ENCODE measurements at places on chromosomes 5 and 9.

GRCh38 chr5:149466457-149466972 is 84.7 kb downstream of the CSNK1A1 start:
- DNase-seq: no peak

DNA sequence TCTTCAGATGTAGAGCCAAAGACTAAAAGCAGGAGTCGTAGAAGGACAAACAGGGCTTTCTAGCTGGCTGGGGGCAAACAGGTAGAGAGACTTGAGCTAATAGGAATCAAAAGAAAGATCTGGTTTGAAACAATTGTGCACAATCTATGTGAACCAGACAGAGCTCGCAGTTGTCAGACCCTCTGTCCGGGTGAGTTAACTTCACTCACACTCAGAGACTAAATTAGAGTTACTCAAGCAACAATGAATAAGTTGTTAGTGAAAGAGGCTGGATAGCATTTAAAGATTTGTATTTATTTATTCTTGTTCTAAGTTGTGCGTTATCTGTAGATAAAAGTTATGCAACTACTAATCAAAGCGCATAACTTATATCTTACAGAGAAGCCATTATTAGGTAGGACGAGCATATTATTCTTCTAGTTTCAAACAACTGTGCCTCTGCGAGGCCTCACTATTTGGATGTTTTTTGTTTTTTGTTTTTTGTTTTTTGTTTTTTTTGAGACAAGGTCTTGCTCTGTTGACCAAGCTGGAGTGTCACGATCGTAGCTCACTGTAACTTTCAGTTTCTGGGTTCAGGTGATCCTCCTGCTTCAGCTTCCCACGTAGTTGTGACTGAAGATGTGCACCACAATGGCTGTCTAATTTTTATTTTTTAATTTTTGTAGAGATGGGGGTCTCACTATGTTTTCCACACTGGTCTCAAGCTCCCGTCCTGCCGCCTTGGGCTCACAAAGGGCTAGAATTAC is 13.2 kb upstream of the LNPEP start:
- no peak for DNase-seq

DNA sequence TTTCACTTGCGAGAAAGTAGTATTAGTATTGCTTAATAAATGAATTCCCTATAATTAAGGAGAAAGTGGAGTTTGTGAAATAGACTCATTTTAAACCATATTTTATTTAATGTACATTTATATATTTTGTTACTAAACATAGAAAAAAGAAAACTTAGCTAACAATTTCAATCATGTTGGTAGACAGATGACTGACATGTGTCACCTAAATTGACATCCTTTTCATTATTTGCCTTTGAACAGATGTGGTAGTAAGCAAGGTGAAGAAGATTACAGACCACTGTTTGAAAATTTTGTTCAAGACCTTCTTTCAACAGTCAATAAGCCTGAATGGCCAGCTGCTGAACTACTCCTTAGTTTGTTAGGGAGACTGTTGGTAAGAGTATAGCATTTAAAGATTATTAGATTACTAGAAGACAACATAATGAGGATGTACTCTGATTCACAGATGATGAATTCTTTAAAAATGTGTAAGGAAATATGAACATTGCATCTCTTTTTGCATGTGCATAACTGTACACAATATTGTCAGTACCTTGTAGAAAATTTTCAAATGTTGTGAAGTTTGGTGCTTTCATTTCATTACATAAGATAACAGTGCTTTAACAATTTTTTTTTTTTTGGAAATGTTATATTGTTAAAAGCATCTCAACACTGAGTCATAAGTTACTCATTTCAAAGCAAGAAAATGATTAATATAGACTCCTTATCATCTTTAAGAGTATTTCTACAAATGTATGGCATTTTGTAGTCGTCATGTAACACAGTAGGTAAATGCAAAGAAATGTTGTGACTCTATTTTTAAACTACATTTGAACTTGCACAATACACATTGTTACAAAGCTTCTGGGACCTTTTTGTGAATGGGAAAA is 139.5 kb downstream of the NIPBL start:
- DNase-seq: no peak

DNA sequence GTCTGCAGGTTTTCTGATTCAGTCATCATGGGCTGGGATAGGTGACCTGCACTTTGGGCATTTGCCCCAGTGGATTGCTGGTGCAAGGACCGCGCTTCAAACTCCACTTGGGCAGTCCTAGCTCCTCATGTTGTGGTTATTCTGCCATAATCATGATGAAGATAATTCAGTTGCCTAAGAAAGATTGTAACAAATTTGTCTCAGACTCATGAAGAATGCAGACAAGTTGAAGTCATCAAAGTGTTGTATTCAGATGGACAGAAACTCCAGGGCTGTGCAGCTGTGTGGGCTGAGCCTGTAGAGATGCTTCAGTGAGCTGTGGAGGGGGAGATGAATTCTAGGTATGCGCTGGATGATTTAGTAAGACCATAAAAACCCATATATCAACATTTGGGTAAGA is 38.5 kb downstream of the TARS1 start:
- DNase-seq: no peak

DNA sequence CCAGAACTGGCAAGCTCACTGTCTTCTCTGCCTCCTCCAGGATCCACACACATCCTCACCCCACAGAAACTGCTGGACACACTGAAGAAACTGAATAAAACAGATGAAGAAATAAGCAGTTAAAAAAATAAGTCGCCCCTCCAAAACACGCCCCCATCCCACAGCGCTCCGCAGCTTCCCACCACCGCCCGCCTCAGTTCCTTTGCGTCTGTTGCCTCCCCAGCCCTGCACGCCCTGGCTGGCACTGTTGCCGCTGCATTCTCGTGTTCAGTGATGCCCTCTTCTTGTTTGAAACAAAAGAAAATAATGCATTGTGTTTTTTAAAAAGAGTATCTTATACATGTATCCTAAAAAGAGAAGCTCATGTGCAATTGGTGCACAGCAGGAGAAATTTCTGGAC is 16.1 kb upstream of the CFAP157 start:
- DNase-seq: no peak

GRCh38 chr5:118126159-118126558 is 862.2 kb downstream of the DTWD2 start:
- DNase-seq: peak; percentile 16

DNA sequence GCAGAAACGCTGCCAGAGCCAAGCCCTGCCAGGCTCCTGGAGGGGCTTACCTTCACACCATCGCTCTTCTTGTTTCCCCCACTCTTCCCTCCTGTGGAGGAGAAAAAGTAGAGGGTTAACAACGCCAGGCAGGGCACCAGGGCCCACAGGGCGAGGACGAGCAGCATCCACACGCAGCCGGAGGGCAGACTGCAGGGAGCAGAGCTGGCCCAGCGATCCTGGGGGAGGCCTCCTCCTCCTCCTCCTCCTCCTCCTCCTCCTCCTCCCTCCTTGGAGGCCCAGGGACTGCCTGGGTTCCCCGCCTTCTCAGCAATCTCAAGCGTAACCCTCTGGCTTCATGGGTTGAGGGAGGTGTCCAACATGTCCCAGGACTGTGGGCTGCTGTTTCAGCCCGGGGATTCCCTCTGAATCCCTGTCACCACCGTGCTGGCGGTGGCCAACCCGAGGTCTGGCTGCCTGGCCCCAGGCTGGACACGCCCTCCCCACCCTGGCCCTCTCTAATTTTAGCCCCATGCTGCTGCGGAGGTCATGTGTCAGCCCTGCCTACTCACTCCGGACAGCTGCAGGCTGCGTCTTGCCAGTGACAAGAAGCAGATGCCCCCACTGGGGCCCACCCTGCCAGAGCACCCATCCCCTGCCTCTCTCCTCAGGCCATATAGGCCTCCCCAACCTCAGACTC is 44.3 kb downstream of the CAMK2A start:
- DNase-seq: no peak

- DNase-seq: no peak
These were observed 4.6 kb downstream of the SIT1 start for GRCh38 chr9:35646153-35646532.

GRCh38 chr9:4506490-4506889 is 16.2 kb downstream of the SLC1A1 start:
- no peak for DNase-seq

DNA sequence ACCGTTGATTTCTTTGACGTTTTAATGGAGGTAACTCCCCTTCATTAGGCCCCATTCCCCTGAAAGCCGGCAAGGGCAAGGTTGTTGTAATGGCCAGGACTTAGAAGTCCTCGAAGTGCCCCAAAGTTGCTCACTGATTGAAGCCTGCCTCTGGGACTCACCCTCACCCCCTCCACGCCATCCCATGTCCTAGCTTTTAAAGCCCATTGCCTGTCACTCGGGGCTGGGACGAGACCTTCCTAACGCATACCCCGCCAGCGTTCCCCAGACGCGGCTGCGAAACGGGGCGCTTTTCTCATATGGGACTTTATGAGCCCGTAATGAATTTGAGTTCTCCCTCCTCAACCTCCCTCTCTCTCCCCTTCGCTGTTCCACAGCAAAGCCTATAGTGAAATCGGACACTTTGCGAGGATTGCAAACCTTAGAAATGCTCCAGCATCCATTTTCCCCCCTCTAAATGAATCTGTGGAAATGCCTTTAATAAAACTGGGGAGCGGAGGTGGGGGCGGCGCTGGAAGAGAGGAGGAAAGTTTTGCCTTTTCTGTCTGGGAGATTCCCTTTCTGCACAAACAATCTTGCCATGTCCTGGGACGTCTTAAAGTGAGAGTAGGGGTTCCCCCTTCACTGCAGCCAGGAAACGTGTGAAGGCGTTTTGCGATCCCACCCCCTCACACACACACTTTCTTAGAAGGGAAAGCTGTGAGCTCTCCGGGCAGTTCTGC is 1.5 kb downstream of the PAPPA start:
- DNase-seq: no peak

GRCh38 chr5:3375586-3376311 is 219.9 kb upstream of the IRX1 start:
- no peak for DNase-seq

- no peak for DNase-seq
These were observed 6.3 kb upstream of the RLN2 start for GRCh38 chr9:5310851-5311250.

- no peak for DNase-seq
These were observed 59.8 kb upstream of the RFX3 start for GRCh38 chr9:3585606-3586005.

- DNase-seq: no peak
These were observed 116.2 kb downstream of the MAN2A1 start for GRCh38 chr5:109805883-109806282.

DNA sequence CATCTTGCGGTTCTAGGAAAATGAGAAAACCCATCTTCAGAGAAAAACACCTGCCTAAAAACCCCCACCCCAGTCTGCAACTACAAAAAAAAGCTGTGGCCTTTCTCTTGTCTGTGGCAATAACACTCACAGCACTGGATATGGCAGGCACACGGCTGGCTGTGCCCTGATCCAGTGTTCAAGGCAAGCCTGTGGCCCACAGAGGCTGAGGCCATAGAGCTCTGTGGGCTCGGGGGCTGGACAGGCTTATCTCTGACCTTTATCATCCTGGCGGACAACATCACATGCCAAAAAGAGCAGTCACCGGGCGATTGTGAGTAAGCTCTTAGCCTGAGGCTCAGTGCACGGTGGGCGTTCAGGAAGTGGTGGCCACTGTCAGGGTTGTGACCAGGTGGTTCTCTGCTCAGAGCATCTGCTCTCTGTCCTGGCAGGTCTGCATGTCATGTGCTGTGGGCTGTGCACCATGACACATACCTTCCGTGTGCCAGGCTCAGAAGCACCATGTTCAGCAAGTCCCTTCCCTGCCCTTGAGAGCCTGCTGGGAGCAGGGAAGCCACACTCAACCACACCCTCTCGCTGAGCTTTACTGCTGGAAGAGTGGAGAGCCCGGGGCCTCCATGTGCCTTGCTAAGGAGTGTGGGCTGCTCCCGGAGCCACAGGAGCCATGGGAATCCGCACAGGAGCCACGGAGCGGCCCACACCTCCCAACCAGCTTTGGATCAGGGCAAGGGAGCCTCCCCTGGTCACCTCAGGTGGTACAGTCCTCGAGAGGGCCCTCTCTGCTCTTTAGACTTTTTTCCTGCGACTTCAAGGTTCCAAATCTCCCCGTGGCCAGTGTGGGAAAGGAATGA is 34.6 kb upstream of the WDR38 start:
- DNase-seq: no peak

DNA sequence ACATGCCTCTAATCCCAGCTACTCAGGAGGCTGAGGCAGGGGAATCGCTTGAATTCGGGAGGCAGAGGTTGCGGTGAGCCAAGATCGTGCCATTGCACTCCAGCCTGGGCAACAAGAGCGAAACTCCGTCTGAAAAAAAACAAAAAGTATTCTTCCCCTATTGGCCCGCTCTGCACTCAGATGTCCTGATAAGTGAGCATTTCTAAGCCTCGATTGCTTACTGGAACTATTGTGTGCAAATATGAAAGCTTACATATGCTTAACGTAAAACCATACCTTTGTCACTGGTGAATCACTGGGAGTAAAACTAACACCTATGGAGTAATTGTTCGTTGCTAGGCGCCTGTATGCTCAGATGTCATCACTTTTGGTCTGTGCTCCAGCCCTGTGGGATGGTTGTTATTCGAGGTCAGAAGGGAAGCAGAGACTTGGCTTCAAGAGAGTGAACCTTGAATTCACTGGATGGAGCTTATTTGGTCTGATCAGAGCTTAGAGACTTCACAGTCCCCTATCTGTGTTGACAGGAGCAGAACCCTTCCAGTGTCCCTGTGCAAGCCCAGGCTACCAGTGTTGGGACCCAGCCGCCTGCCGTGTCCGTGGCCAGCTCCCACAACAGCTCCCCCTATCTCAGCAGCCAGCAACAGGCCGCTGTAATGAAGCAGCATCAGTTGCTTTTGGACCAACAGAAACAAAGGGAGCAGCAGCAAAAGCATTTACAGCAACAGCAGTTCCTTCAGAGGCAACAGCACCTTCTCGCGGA is 25.3 kb upstream of the LTC4S start:
- no peak for DNase-seq

GRCh38 chr5:14134083-14134482 is 9.1 kb upstream of the TRIO start:
- DNase-seq: no peak

- DNase-seq: no peak
These were observed 290.0 kb upstream of the PIK3R1 start for GRCh38 chr5:67925511-67925910.

- no peak for DNase-seq
These were observed 91.1 kb upstream of the TBCA start for GRCh38 chr5:77867194-77867691.

DNA sequence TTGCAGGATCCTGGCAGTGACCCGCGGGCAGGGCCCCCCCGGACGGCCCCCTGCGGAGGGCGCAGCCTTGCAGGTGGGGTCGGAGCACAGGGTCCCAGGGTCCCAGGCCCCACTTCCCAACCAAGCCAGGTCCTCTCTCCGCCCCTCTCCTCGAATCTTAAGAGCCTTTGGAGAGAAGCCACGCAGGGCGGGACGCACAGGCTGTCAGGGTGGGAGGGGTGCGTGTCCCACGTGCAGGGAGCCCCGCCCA is 18.4 kb upstream of the EGFL7 start:
- no peak for DNase-seq

DNA sequence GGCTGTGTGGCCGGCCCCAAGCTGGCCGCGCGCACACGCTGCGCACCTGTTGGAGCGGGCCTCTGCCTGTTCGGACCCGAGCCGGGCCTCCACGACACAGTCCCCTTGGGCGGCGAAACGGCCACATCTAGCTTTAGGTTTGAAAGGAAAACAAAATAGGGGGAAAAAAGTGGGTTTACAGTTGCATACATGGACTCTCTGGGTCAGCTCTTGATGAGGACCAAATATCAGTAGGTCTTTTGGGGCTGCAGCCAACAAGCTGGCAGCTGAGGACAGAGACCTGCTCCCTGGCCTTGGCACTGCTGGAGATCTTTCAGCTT is 20.7 kb downstream of the IGIP start:
- no peak for DNase-seq
